ENCODE measurements at places on chromosomes 6 and 20.

- DNase-seq, result no peak
These were observed 21.2 kb upstream of the VEGFA start for GRCh38 chr6:43748765-43749164.

DNA sequence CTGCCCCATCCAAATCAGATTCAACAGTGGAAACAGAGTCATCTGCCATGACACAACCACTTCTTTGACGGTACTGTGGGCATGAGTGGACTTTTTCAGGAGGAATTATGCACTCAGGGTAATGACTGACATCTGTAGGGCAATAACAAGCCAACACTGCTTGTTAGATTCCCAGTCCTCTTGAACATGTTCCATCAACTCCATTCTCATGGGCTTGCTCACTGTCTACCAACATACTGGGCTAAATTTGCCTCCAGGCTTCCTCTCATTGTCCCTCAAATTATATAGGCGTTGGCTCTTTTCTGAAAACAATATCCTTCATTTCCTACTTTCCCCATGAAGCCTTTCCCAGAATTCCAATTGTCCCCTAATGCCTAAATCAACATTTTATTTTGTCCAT lies 43.1 kb downstream of the ANKEF1 start:
- no peak for DNase-seq

DNA sequence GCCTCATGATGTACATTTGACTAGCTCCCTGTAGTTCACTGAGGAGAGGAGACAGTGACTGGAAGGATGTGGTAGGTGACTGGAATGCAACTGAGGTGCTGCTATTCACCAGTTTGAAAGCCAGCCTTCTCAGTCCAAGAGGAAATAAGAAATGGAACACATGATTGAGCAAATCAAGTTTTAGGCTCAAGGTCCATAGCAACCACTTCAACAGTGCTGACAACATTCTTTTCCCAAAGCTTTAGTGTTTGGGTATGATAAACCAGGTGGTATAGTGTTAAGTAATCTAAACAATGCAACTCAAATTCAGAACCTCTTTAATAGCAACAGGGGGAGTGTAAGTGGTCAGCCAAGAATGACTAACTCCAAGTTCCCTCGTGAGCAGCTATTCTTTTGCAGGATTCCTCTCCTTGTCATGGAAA lies 9.2 kb downstream of the ZHX3 start:
- no peak for DNase-seq

GRCh38 chr6:54173089-54173488 lies 61.8 kb downstream of the MLIP start:
- DNase-seq, result no peak

GRCh38 chr6:143159001-143159400 lies 98.3 kb downstream of the AIG1 start:
- no peak for DNase-seq

DNA sequence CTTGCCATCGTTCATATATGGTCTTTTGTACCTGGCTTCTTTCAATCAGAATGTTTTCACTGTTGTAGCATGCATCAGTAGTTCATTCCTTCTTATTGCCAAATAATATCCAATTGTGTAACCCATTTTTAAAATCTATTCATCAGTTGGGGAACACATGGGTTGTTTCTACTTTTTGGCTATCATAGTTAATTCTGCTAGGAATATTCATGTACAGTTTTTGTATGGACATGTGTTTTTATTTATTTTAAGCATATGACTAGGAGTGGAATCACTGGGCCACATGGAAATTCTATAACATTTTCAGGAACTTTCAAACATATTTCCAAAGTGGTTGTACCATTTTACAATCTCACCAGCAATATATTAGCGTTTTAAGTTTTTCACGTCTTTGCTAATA lies 187.4 kb upstream of the PRND start:
- DNase-seq, result no peak

DNA sequence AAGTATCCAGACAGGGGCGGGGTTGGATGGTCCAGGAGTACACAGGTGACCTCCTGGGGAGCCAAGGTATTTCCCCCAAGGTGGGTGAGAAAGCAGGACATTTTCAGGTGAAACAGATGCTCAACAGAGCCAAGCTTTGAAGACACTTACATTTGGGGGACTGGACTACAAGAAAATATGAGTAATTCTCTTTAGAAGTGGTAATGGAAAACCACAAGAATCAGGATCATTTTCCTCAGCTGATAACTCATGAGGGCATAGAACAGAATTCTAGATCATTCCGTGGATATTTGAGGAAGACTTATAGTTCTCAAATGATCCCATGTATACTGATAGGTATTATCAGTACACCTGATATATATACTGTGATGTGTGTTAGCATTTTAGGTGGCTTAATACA lies 89.9 kb downstream of the UST start:
- no peak for DNase-seq

- DNase-seq, result peak; percentile 39
These were observed 2.1 kb upstream of the IP6K3 start for GRCh38 chr6:33748841-33749240.

DNA sequence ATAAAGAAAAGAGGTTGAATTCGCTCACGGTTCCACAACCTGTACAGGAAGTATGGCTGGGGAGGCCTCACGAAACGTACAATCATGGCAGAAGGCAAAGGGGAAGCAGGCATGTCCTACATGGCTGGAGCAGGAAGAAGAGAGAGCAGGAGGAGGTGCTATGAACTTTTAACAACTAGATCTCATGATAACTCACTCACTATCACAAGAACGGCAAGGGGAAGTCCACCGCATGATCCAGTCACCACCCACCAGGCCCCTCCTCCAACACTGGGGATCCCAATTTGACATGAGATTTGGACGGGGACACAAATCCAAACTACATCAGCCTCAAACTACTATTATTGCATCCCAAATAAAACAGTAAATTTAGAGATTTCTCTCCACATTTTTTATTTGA lies 53.6 kb upstream of the CST7 start:
- no peak for DNase-seq

DNA sequence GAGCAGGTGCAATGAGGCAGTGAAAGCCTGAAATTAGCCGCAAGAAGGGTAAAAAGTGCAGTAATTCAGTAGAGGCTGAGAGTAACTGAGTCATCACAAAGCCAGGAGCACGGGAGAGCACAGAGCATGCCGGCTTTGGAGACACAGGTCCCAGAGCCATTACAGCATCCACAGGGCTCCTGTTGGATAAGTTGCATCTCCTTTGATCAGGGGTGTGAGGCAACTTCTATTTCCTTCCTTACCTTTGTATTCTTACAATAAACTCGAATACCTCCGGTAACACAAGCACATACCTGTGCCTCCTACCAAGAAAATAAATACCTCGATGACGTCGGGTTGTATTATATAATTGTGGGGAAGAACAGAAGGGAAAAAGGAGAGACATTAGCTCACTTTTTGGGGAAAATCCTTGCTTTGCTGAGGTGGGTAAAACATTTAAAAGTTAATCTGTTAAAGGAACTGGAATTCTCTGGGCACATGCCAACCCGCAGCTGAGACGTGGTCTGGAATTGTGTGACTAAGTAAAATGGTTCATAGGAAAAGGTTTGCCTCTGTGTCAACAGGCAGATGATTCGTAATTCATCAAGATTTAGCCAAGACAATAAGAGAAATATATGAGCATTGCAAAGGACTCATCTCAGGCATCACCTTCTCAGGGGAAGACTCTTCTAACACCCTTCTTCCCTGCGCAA lies 360.7 kb upstream of the ZFP64 start:
- no peak for DNase-seq

- DNase-seq, result peak; percentile 44
These were observed 12.4 kb upstream of the CCN5 start for GRCh38 chr20:44702776-44703175.

DNA sequence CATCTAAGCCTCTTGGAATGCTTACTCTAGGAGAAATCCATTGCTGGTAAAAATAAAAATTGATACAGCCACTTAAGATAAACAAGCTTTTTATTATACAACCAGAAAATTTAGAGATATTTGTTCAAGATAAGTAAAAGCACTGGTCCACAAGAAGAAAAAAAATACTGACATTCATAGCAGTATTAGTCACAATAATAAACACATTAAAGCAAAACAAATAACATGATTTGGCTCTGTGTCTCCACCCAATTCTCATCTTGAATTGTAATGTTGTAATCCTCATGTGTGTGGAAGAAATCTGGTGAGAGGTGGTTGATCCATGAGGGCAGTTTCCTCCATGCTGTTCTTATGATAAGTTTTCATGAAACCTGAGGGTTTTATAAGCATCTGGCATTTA lies 1093.5 kb upstream of the ADGRB3 start:
- DNase-seq, result no peak

DNA sequence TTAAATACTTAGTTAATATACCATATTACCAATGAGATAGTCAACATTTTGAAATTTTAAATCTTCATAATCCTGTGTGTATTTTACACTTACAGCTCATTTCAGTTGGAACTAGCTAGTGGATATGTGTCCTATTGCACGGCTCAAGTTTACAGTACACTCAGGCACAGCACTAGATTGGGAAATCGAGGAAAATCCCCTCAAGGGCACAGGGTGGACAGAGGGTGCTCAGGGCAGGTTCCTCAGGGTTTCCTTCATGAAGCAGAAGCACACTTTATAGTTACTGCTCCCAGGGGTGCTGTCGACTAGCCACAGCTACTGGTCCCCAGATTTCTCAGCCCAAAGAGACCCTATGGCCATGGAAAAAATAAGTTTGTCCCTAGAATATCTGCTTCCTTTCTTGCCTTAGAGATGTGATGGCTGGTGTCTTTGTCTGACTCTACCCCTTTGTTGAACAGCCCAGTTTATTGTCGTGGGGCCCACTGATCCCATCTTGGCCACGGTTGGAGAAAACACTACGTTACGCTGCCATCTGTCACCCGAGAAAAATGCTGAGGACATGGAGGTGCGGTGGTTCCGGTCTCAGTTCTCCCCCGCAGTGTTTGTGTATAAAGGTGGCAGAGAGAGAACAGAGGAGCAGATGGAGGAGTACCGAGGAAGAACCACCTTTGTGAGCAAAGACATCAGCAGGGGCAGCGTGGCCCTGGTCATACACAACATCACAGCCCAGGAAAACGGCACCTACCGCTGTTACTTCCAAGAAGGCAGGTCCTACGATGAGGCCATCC lies 1.5 kb downstream of the BTN2A1 start:
- DNase-seq, result no peak

DNA sequence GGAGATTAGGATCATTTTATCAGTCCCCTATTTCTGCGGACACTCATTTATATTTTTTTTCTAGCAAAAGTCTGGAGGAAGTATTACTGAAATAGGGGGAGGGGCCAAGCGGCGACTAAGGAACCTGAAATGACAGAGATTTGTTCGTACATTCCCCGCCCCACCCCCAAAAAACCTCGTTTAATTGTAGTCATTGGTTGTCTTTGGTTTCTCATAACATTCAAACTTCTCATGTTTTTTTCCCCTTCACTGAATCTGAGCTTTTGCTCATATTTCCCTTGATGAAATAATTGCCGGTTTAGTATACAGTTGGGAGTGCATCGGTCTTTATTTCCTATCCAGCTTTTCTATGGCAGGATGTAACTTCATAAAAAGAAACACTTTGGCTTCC lies 768 bp upstream of the FYN start:
- DNase-seq, result peak; percentile 38

- DNase-seq, result no peak
These were observed 82.0 kb downstream of the SMPDL3A start for GRCh38 chr6:122871079-122871478.

DNA sequence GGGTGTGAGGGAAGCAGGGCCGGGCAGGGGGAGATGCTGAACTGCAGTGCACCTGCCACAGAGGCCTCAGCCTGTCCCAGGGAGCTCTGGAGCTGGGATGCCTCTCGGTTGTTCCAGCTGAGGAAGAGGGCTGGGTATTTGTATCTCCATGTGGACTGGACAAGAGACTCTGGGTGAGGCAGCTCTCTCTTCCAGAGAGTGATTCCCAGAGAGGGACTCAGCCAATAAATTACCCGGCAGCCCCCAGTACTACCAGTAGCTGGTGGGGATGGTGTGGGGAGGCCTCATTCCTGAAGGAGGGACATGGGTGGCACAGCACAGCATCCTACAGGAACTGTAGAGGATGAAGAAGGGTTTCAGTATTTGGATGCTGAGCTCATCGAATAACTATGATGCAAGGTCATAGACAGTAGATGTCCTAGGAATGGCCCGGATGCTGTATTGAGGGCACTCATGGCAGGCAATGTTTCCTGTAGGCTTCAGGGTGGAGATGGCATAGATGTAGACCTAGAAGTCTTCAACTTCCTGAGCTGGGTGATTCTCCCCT lies 1.4 kb downstream of the FGD2 start:
- no peak for DNase-seq

DNA sequence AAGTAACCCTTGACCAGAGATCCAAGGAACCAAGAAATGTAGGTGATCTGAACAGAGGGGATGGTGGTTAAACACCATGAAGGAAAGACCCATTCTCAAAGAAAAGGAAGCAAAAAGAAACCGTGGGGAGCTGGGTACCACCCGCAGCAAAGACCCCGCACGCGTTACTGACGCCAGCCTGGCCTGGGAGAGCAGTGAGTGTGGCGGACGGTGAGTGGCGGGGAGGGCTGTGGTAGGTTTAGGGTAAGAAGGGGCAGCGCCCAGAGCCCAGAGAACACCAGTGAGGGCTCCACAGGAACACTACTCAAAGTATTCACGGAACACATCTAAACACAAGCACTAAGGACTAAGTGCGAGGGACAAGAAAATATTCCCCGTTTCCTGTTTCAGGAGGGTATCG lies 4.2 kb downstream of the GMEB2 start:
- DNase-seq, result no peak

DNA sequence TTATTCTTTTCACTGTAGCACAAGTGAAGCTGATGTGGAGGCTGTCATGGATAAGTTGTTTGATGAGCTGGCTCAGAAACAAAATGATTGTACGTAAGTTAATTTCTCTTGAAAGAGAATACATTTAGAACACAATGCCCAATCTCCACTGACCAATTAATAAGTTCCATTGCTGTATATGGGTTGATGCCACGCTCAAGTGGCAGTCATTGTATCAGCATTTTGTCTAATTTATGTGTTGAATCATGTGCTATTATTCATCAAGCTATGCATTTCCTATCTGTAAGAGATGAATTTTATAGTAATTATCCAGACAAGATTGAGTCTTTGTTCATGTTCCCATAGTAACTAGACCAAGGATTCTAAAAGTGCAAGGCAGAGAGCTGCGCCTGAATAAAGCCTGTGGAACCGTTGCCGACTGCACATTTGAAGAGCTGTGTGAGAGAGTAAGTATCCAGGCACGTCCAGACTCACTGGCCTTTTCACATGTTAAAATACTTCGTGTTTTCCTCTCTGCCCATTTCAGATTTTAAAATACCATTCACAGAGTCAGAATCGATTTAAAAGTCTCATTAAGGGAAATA lies 83.8 kb upstream of the FOXO3 start:
- no peak for DNase-seq

DNA sequence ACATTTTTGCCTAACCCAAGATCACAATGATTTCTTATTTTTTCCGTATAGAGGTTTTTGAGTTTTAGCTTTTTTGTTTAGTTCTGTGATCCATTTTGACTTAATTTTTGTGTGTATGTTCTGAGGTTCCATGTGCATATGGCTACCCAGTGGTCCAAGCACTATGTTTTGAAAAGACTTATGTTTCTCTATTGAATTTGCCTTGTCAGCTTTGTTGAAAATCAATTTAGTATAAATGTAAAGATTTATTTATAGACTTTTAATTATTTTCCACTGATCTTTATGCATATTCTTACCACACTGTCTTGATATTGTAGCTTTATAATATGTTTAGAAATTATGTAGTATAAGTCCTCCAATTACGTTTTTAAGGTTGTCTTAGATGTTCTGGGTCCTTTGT lies 10.2 kb downstream of the TM9SF4 start:
- DNase-seq, result no peak

All from thyroid gland (tissue), 4 donors.